Hair follicle dermal papilla cell (primary cell): ENCODE measurements at places on chromosomes 16 and 17. TPM values are rescaled to one million over a fixed set of nuclear protein-coding genes. Genes with fewer than 3 reads are reported as not detected.

Gene SDK2
- 1.5 and 8.0 TPM in 2 replicates for total RNA-seq

Gene ATP6V0D1
- total RNA-seq, result 111 and 131 TPM in 2 replicates

Gene HID1
- total RNA-seq, result 0.16 and 0.61 TPM in 2 replicates

Gene KRT31
- not detected in 2 replicates for total RNA-seq

Gene PRPSAP2
- 18.2 and 21.6 TPM in 2 replicates for total RNA-seq

Gene TSPAN10
- total RNA-seq, result 1.9 TPM in 2 replicates

Gene ALOXE3
- under 0.01 TPM in 1 of 2 replicates, not detected in the other for total RNA-seq

Gene KRT20
- not detected in 2 replicates for total RNA-seq

Gene NXPH3
- 0.49 and 0.85 TPM in 2 replicates for total RNA-seq

Gene TRAF7
- 60.2 and 78.9 TPM in 2 replicates for total RNA-seq

Gene MT1E
- 16.6 and 18.0 TPM in 2 replicates for total RNA-seq

Gene HS3ST4
- total RNA-seq, result not detected in 2 replicates
